Activated CD4-positive, alpha-beta T cell treated with anti-CD3 and anti-CD28 coated beads, Interleukin-2, Interleukin-6, amounts not matched to agents 100 ng/mL and 50 ng/mL, durations not matched to agents 16 hours and 8 hours (primary cell): ENCODE measurements at places on chromosomes 1 and 21.

- DNase-seq = no peak
Measured at GRCh38 chr1:226973898-226974543, 33.9 kb downstream of the COQ8A start.

DNA sequence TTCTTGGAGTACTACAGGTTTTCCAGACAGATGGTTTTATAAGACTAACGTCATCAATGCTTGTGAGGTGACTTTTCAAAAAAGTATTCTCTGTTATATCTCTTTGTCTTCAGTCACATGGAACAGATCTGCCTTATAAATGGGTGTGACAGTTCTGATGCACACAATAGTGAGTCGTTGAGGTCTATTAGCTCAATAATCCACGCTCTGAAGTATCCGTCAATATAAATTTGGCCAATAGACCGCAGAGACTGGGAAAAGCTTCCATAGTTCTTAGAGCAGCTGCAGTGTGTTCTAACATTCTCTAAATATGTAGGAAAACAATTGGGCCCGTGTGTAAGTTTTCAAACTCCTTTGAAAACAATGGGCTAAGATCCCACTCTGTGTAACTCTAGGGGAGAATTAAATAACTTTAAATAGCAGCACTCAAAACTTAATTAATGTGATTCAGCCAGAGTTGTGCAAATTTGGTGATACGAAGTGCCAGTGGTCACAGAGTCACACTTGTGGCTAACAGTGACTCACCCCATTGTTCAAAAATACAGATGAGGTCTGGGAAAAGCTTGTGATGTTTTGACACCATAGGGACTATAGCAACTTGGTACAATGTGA is 316.0 kb downstream of the LMO4 start:
- DNase-seq = peak; percentile 8

- no peak for DNase-seq
Measured at GRCh38 chr1:222107975-222108374, 366.1 kb upstream of the DUSP10 start.

GRCh38 chr1:30754684-30755171 is 2.8 kb downstream of the LAPTM5 start:
- DNase-seq = peak; percentile 58

- no peak for DNase-seq
Measured at GRCh38 chr1:16927256-16927655, 5.5 kb downstream of the CROCC start.

DNA sequence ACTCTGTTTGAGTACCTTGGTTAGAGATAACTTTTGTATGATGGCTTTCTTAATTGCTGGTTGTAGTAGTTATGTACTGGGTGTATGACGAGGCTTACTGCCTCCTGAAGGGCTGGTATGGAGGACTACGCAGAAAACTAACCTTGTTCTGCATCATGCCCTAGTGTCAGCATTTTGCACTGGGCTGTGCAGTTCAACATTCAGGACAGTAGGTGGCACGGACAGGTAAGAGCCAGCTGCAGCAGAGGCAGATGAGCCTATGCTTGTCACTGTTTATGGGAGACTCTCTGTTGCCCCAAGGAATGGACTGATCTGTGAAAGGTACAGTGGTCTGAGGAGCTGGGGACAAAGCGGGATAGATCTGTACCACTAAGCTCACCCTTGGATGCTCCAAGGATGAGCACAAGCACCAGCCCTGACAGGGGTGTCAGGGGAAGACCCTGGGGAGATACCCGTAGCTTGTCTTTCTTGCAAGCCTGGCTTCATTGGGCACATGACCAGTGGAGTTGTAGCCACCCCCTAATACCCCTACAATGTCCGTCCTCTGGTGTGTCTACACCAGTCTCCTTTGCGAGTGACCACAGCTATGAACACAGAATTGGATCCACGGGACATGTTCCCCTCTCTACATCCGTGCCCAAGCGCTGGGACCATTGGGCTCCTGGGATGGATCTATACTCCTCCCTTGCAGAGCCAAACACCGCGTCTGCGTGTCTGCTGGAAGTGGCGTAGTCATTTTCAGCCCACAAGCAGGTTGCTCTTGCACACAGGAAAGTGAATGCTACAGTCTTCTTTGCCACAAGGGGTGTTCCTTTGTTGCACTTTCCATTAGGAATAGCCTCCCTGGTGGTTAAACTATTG is 51.1 kb upstream of the CFHR3 start:
- peak; percentile 52 for DNase-seq

GRCh38 chr1:70043804-70044203 is 161.6 kb downstream of the LRRC40 start:
- no peak for DNase-seq

DNA sequence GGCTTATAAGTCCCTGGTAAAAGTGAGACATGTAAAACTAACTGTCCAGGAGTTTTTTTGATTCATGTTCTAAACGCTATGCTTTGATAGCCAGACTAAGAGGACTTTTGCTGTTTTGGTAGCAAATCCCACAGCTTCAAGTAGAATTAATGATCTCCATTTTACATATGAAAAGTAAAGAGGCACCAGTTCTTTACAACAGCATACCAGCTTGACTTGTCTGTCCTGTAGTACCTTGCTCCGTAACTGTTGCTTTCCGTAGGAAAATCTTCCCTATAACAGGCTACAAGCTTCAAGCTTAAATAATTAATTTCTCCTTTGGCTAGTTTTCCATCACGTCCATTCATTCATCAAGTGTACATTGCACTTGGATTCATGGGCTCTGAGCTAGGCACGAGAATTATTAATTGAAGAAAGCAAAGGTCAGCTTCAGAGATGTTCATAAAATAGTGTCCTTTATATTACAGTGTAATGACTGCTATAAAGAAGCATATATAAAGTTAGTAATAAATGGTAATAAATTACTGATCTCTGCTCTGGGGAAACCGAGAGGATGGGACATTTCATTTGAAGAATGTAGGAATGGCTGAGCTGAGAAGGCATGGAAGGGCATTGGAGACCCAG is 29.2 kb downstream of the B3GALT5 start:
- no peak for DNase-seq
